Cardiac septum (tissue), 1 donor: ENCODE measurements at places on chromosomes 11 and 22.

- DNase-seq: no peak
Measured at GRCh38 chr11:128645968-128646367, 47.9 kb upstream of the FLI1 start.

GRCh38 chr22:37010174-37010573, 9.1 kb downstream of the TST start:
- DNase-seq: no peak

- no peak for DNase-seq
Measured at GRCh38 chr22:43776081-43776670, 35.9 kb downstream of the EFCAB6 start.

DNA sequence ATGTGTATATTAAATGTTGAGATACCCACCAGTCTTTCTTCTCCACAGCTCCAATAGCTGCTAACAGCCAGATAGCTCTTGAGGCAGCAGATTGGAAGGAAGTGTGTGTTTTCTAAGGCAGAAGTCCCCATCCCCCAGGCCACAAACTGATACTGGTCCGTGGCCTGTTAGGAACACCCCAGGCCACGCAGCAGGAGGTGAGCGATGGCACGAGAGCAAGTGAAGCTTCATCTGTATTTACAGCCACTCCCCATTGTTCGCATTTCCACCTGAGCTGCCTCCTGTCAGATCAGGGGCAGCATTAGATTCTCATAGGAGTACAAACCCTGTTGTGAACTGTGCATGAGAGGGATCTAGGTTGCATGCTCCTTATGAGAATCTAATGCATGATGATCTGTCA, 12.7 kb downstream of the CCDC73 start:
- DNase-seq: no peak

- DNase-seq: no peak
Measured at GRCh38 chr11:70220136-70220535, 17.0 kb downstream of the FADD start.

- DNase-seq: no peak
Measured at GRCh38 chr22:32752816-32753520, 48.5 kb upstream of the TIMP3 start.

- DNase-seq: no peak
Measured at GRCh38 chr11:1310772-1311468, 1.5 kb upstream of the TOLLIP start.

- no peak for DNase-seq
Measured at GRCh38 chr11:5288906-5289550, 12.7 kb downstream of the OR51B4 start.

DNA sequence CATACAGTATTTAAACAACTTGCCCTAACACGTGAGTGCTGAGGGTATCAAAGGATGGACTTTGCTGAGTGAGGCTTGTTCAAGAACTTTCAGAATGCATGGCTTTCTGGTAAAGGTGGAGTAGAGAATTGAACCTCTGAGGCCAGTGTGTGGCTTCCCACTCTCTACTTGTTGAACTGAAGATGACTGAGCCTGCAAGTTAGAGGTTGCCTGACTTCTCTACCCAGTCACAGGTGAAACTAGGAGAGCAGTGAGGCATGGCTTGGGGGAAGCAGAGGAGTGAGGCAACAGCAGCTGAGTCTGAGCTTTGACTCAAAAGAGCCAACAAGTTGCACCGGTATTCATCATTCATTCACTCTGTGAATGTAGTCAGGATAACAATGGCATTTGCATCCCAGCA, 256.4 kb upstream of the SESN3 start:
- no peak for DNase-seq

- no peak for DNase-seq
Measured at GRCh38 chr11:11068113-11068512, 210.3 kb upstream of the ZBED5 start.

GRCh38 chr22:24402460-24403192, 24.8 kb upstream of the ADORA2A start:
- DNase-seq: no peak

DNA sequence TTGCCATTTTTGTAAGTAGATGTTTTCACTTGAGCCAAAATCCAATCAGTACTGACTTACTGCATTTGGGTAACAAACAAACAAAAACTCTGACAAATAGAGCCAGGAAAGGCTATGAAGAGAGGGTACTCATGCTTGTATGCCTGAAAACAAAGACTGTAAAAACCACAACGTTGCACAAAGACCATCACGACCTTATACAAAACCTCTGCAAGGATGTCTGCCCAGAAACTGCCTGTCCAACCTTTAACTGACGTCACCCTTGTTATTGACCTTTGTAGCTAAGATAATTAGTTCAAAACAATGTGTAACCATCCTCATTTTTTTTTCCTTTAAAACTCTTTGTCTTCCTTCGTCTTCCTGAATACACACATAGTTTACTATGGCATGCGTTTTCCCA, 804 bp upstream of the CREBZF start:
- DNase-seq: no peak

- DNase-seq: no peak
Measured at GRCh38 chr11:112588252-112588694, 327.6 kb upstream of the PLET1 start.

- no peak for DNase-seq
Measured at GRCh38 chr11:94840209-94840608, 72.1 kb downstream of the AMOTL1 start.

DNA sequence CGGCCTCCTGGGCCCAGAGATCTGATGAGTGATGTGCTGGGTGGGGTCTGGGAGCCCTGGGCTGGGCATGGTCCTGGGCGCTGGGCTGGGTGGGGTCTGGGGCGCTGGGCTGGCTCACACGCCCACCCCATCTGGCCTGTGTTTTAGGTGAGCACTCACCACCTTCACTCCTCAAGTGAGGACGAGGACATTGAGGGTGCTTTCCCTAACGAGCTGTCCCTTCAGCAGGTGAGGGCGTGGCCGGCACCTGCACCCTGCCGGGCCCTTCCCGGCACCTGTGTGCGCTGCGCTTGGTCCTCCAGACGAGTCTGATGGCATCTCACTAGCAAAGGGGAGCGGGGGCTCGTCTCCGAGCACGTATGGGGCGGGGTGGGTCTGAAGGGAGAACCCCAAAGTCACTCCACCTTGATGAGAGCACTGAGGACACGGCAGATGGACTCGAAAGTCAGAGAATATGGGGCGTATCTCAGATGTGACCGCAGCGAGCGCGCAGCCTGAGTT, 37.9 kb downstream of the SBF1 start:
- no peak for DNase-seq

DNA sequence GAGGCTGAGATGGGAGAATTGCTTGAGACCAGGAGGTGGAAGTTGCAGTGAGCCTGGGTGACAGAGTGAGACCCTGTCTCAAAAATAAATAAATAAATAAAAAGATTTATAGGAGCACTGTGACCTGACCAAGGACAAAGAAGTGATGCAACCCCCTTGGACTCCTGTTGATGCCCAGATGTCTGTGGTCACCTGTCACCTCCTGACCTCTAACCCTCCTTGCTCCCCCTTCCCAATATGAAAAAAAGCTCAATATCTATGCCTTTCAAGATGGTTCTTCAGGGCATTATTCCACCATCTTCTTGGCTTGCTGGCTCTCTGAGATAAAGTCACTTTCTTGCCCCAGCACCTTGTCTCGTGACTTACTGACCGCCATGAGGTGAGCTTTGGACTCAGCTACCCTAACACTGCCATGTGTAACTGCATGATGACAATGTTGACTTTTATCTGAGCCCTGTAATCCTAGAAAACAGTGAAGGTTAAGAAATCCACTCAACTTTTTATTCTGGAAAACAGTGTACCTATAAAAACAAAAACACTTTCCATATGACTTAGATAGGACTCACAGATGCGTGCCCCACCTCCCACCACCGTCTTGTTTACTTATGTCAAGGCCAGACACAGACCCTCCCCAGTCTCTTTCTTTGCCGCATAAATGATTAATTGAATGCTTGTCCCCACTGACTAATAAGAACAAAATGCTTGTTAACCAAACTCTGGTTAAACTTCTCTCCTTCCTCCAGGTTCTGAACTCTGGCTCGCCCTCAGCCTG, 360.5 kb downstream of the BUD13 start:
- peak; percentile 22 for DNase-seq

- DNase-seq: no peak
Measured at GRCh38 chr22:19918332-19919106, 23.1 kb upstream of the COMT start.

GRCh38 chr11:61035526-61035835, 64.0 kb downstream of the CD6 start:
- DNase-seq: peak; percentile 39
